ENCODE measurements at places on chromosomes 3 and 15.

GRCh38 chr3:197259096-197259495, 39.3 kb downstream of the DLG1 start:
- no peak for DNase-seq

DNA sequence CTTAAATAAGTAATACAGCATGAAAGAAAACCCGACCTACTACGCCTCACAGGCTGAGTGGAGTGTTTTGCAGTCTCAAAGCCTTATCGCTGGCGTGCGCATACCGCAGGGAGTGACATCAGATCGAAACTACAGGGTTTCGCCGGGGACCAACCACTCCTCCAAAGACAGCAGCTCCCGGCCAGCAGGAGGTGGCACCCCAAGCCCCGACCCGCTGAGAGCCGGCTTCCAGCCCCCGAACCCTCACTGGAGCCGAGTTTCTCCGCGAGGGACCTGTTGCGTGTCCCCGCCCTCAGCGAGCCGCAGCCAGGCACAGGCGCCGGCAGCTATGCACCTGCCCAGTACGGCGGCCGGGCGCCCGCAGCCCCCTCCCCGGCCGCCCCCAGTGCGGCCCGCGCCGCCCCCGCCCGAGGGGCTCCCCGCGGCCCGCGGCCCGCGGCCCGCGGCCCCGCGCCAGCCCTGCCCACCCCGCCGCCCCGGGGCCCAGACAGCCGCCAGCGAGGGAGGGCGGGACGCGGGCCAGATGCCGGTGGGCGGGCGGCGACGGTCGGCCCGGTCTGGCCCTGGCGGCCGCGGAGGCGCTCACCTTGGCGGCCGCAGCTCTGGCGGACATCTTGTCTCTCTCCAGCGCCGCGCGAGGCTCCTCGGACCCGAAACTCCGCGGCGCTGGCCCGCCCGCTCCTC, 710 bp downstream of the TJP1 start:
- DNase-seq = no peak

DNA sequence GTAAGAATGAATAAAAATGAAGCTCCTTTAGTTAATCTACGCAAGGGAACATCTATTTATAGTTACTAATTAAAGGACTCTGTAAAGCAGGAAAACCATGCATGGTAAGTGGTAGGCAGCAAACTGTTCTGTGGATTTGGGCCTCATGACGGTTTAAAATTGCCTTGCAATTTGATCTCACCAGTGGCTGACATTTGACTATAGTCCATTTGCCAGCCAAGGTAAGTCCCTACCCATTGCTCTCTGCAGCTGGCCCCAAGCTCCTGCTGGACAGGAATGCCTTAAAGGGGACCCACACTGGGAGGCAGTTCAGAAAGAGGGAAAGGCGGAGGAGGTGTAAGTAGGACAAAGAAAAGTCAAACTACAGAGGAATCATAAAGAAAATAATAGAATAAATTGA, 203.3 kb downstream of the PLCL2 start:
- no peak for DNase-seq

DNA sequence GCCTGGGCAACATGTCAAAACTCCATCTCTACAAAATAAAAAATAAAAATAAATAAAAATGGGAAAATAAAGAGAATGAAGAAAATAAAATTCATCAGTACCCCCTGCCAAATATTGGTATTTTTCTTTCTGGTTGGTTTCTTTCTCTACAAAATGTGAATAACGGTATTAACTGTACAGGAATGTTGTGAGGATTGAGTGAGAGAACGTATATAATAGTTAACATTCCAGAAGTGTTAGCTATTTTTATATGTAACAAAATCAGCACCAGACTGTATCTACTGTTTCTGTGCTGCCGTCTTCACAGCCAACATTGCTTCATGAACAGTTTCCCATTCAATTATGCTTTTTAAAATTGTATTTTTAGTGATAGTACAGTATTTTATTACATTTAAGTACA, 25.5 kb upstream of the RNU6-1 start:
- DNase-seq = no peak

GRCh38 chr15:82880704-82881103, 71.3 kb downstream of the WHAMM start:
- DNase-seq = no peak

DNA sequence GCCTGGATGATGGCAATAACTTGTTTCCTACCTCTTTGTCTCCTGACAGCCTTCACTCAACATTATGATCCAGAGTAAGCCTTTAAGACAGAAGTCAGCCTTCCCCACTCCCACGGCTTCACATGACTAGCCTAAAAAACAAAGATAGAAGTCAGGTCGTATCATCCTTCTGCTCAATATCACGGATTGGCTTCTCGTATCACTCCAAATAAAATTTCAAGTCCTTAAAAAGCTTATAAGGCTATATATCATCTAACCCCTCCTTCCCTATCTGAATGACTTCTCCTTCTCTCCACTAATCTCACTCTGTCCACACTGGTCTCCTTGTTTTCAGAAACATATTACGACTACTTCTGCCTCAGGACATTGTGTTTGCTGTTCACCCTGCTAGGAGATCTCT, 47.7 kb upstream of the AP4E1 start:
- no peak for DNase-seq
